ENCODE measurements at places on chromosomes 1 and 21. TPM values are rescaled to one million over a fixed set of nuclear protein-coding genes. Genes with fewer than 3 reads are reported as not detected.

The CDCA8 gene
- 97.3 TPM for total RNA-seq

The CTTNBP2NL gene
- total RNA-seq, result 0.57 TPM

The LAPTM5 gene
- total RNA-seq, result 407 TPM

The RASSF5 gene
- 195 TPM for total RNA-seq

The RPE65 gene
- total RNA-seq, result not detected

DNA sequence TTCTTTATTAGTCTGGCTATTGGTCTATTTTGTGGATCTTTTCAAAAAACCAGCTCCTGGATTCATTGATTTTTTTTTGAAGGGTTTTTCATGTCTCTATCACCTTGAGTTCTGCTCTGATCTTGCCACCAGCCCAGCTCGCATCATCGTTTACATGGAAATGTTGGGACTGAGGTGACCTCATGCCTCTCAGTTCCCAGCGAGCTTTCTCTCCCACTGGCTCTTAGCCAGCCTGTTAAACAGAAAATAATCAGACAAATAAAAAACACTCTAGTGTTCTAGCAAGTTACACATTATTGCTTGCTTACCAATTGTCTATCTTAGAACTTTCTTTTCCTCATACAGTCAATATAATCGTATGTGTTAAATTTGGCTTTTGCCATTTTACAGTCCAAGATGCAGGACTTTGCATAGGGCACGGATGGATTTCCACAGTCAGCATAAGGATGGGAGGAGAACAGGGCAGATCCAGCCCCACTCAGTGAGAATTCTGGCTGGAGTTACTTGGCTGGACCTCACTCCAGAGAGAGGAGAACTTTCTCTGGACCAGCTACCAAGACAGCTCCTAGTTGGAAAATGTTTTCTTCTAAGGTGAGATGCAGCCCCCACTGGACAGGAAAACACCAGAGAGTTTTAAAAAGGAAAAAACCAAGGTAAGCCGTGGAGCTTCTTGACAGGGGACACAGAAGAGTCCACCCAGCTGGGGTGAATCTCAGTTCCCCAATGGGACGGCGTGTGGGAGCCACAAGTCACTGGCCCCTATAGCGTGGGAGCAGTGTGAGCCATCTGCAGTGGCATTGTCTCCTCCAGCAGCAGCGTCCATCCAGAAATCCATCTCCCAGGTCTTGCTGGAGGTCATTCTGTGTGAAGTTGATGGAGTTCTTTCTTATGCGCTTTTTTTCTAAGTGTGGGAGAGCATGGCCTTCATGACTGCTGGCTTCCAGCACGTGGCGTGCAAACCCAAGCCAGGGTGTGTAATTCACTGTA is 17.6 kb downstream of the PGBD2 start:
- no peak for DNase-seq

- no peak for DNase-seq
Measured at GRCh38 chr1:61494000-61494399, 230.9 kb downstream of the TM2D1 start.

DNA sequence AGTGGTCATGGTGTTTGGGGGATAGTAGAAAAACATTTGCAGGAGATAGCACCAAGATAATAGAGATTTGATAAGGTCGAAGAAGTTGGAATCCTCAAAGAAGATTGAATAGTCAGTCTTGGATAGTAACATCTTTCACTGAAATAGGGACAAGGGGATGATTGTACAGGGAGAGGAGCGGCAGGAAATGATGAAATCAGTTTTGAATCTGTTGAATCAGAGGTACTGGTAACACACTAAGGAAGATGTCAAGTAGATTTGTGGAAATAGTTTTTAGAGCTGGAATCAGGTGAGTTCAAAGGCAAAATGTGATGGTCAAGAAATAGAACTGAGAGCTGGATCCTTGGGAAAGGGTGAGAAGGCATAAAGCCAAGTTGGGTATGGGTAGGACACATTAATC is 26.5 kb downstream of the CAP1 start:
- no peak for DNase-seq

- DNase-seq, result no peak
Measured at GRCh38 chr1:184567637-184568036, 180.8 kb downstream of the C1orf21 start.

- no peak for DNase-seq
Measured at GRCh38 chr1:89809556-89809955, 11.3 kb upstream of the LRRC8D start.

GRCh38 chr1:60833173-60833572 is 249.2 kb upstream of the NFIA start:
- no peak for DNase-seq

DNA sequence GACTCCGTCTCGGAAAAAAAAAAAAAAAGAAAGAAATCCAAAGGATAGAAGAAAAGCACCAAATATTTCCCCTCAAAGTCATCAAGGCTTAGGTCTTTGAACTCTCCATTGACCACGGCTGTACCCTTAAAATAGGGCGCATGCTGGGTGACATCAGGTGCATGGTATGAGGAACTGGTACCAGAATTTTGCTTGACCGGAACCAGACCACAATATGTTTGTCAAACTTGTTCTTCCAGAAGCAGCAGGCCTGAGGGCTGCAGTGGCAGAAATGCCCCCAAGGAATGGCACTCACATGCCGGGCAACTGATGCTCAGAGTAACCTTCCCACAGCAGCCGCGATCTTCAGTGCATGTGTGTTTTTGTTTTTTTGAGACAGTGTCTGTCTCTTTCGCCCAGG is 21.0 kb downstream of the RCC1 start:
- DNase-seq, result no peak

GRCh38 chr1:182054698-182055326 is 6.7 kb downstream of the ZNF648 start:
- peak; percentile 79 for DNase-seq

DNA sequence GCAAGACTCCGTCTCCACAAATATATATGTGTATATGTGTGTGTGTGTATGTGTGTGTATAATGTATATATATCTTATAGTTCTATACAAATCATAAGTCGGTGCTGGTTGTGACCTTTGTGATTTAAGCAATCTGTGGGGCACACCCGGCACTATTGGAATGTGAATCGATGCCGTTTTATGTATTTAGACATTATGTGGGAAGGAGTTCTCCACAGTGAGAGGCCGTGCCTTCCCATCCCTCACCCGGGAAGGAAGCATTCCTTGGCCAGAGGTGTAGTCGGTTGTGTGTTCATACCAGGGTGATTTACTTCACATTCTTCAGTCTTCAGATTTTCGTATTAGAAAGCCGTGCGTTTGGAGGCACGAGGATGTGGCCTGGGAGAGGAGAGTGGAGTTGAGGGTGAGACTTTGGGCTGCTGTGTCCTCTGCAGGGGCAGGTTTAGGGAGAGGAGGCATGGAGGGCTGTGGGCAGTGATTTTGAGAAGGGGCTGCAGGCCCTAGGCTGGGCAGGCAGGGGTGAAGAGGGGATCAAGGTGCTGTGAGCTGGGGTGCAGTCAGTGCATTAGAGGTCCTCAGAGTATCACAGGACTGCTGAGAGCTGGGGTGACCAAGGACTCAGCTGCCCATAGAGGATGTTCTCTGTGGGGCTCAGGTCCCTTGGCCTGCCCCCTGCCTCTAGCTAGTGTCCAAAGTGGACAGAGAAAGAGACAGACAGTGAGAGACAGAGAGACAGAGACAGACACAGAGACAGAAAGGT is 57.7 kb downstream of the TRIM11 start:
- no peak for DNase-seq

DNA sequence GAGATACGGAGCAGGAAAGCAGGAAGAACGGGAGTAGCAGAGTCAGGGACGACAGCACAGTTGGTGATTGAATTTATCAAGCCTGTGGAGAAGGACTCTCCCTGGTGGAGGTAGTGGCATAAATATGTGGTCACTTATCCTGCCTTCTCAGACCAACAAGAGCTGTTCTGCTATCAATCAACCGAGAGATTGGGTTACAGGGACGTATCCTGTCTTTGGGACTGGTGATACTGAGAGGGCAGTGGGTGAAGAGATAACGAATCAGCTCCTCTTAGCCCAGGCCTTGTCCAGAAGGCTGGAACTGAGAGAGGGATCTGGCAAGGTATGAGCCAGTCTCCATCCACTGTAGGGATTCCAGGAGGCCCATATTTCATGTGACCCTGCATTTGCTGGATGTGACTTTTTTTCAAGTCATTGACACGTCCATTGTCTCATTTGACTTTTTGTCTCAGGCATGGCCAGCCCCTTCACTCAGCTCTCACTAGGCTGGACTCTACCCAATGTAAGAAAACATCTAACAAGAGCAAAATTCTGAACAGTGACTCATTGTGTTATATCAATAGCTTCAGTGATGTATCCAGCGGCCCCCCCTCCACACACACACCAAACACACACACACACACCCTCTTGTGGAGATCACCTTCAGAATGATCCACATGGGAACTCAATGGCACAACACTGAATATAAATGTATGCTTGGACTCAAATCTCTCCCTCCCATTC is 11.3 kb downstream of the C1orf116 start:
- no peak for DNase-seq
